ENCODE measurements at places on chromosomes 4 and X.

GRCh38 chr4:14254252-14254651 is 626.7 kb upstream of the BOD1L1 start:
- DNase-seq = no peak

DNA sequence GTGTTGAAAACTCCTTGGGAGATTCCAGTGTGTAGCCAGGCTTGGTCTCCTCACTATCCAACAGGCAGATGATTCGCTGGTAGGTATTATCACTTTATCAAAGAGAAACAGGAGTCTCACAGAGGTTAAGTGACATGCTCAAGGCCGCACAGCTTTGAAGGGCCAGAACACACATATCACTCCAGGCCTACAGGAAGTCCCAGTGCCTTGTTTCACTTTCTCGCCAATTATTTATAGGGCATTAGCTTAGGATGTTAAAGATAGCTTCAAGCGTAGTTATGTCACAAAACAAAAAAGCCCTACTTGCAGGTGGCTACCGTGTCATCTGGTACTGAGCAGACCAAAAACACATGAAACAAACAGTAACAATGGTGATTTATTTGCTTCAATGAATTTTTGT is 13.2 kb downstream of the ATP8A1 start:
- no peak for DNase-seq

- DNase-seq = no peak
Measured at GRCh38 chrX:10811111-10811510, 190.7 kb upstream of the MID1 start.

GRCh38 chr4:136281889-136282288 is 1250.4 kb downstream of the PCDH18 start:
- no peak for DNase-seq

DNA sequence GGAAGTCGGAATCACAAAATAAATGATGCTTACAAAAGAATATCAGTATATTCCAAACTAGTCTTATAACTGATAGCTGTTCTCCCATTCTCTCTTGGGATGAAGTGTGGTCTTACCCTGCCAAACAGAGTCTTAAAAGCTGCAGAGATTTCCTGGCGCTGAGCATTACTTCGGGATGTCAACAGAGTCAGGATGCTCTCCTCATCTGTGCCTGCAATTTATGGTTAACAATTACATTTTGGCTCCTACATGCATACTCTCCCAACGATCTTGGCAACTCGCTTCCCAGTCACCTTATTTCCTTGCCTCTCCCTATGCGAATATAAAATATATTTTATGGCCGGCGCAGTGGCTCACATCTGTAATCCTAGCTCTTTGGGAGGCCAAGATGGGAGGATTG is 12.2 kb downstream of the ANXA5 start:
- DNase-seq = no peak

GRCh38 chr4:42824278-42824977 is 68.1 kb upstream of the GRXCR1 start:
- DNase-seq = no peak

- no peak for DNase-seq
Measured at GRCh38 chr4:172202480-172203076, 389.4 kb downstream of the GALNTL6 start.

DNA sequence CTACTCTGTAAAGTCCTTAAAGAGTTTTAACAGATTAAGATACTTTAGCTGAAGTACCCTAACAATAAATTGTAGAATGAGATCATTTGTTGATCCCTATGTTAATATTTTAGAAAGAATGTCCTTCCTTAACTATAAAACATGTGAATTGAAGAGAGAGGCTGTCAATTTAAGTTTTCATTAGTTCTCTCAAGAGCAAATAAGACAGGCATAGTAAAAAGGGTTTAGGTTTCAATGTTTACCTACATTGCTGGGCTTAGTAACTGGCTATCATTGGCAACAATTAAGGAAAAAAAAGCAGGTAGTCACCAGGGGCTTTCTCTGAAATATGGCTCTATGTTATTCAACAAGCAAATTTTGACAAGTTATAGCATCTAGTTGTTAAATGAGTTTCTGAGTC is 91.5 kb downstream of the ATRX start:
- no peak for DNase-seq

All from stimulated activated effector memory CD8-positive, alpha-beta T cell treated with anti-CD3 and anti-CD28 coated beads, Interleukin-12 subunit alpha, Interleukin-12 subunit beta, amount 100 ng/mL, for 72 hours (primary cell).